NCI-H526 (cell line): ENCODE measurements at places on chromosomes 6 and 20.

- DNase-seq = no peak
Measured at GRCh38 chr6:25343984-25344383, 64.8 kb downstream of the CARMIL1 start.

DNA sequence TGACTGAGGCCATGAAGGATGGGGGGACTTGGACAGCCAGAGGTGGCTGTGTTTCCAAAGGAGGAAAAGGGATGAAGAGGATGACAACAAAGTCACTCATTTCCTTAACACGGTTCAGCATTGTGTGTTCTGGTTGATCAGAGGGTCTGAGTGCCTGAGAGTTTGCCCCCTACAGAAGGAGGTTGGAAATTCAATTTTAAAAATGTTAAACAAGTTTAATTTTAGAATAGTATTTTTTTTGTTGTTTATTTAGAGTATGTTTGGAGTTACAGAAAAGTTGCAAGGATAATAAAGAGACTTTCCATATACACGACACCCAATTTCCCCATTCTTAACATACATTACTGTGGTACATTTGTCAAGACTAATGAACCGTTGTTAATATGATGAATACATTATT lies 10.3 kb upstream of the VAPB start:
- DNase-seq = no peak

GRCh38 chr6:169862043-169862891 lies 110.8 kb downstream of the ERMARD start:
- no peak for DNase-seq

DNA sequence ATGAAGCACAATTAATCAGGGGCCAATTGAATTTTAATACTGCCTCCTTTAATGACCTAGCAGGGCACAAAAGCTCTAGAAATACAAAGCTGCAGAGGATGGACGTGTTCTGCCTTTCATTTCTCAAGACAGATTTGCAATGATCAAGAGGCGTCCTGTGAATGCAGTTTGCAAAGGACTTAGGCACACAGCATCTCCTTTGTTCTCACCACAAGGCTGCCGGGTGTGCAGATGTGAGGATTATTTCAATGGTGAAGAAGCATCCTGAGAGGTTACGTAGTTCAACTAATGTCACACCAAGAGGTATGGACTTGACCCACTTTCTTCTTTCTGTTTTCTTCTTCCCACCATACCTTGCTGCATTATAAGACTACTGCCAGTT lies 42.9 kb upstream of the SPTLC3 start:
- peak; percentile 17 for DNase-seq

- no peak for DNase-seq
Measured at GRCh38 chr6:151098166-151098565, 141.6 kb upstream of the AKAP12 start.

DNA sequence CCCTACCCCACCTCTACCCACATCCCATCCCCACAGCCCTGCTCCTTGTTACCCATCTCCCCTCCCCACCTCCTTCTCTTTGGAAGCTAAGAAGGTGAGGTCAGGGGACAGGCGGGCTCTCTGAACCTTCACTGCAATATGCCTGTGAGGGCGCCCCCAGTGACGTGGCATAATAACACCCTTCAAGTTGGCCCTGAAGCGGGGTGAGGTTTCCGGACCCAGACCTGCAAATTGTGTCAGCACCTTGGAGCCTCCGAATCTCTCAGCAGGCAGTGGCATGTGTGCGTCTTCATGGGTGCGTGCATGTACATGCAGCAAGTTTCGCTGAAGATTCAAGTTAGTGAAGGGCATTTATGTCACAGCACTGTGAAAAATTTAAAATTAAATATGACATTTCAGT lies 114.6 kb downstream of the SOBP start:
- DNase-seq = no peak

- DNase-seq = no peak
Measured at GRCh38 chr20:35120012-35120701, 27.0 kb downstream of the EDEM2 start.

DNA sequence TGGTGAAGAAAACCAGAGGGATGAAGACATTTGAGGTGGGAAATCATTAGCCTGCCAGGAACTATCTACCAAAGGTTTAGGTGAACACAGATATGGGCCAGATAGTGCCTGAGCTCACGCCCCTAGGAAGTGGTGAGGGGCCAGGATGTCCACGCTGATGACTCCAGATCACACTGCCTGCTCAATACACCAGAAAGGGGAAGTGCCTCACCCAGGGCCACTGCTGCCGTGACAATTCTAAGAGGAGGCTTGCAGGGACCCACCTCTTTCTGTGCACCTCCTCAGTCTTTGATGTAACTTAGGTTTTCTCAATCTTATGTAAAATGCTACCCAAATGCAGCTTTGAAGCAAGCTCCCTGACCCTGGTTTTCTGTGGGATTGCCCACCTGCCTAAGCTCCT lies 5.4 kb upstream of the RAB44 start:
- DNase-seq = no peak

DNA sequence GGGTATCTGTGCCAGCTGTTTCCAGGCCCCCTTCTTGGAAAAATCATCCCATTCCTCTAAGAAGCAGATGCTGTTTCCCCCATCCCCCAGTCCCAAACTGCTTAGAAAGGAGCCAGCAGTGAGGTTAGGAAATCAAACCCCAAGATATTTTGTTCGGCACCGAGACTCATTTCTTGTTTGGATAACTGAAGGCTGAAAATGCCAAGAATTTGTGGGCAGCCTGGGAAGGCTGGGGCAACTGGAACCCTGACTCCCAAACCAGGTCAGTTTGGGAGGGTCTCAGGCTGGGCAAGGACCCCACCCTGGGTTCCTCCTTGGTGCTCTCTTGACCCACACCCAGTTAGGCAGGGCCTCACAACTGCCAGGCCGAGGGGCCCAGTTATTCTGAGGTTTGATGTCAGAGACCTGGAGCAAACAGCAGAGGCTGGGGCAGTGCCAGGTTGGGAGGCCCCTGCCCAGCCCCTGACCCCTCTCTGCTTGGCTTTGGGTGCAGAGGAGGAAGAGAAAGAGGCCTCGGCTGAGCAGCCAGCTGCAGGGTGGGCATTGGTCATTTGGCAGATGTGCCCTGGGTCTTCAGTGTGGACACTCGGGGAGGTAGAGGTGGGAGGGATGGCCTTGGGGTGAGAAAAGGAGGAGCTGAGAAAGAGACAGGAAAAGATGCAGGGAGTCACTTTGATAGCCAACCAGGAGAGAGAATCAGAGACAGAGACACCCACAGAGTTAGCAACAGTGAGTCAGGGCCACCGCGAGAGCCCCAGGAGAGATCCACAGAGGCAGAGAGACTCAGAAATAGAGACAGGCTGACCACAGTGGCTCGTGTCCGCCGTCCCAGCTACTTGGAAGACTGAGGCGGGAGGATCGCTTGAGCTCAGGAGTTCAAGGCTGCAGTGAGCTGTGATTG lies 5.0 kb downstream of the ANGPT4 start:
- no peak for DNase-seq

GRCh38 chr20:8875586-8875985 lies 193.3 kb upstream of the PLCB4 start:
- DNase-seq = no peak

DNA sequence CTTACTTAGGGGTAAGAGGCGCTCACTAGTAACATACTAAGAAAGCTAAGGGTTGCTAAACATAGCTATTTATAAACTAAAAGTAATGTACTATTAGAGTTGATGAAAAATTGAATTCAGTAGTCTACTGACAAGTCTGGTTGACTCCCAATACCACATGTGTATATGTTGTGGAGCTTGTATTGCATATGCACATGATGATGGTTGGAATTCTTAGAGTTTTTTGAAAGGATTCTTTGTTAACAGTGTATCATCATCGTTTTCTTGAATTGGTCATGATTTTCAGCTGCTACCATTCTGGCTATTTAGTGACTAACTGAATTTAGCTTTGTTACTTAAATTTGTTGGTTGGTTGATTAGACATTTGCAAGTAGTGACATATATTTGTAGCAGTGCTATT lies 27.2 kb downstream of the ABRACL start:
- DNase-seq = no peak

GRCh38 chr20:47667531-47668312 lies 117.6 kb downstream of the SULF2 start:
- DNase-seq = no peak

- no peak for DNase-seq
Measured at GRCh38 chr6:139983555-139984276, 609.3 kb upstream of the CITED2 start.

DNA sequence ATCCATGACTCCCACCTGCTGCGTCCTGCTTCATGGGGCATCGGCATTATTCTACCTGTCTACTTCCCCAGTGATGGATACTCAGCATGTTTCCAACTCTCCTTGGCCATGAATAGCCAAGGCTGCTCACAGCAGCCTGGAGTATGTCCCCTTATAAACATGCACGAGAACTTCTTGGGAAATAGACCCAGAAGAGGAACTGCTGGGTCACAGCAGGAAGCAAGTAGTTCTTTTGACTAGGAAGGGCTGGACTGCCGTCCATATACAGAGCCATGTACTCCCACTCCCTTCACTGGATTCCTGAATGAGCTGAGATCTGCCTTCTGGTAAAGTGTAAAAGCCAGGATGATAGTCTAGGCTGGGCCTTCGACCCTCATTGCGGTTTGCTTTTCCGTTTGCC lies 106.3 kb upstream of the KCNK16 start:
- DNase-seq = no peak

GRCh38 chr6:44301782-44302564 lies 11.2 kb downstream of the AARS2 start:
- DNase-seq = no peak

GRCh38 chr20:51525241-51526105 lies 17.0 kb downstream of the NFATC2 start:
- no peak for DNase-seq

- DNase-seq = no peak
Measured at GRCh38 chr6:1613346-1613687, 3.6 kb downstream of the FOXC1 start.

GRCh38 chr6:111927321-111927720 lies 54.1 kb upstream of the FYN start:
- no peak for DNase-seq

- no peak for DNase-seq
Measured at GRCh38 chr6:148799647-148800046, 52.8 kb downstream of the UST start.

- DNase-seq = peak; percentile 35
Measured at GRCh38 chr6:137202078-137202477, 17.1 kb downstream of the IFNGR1 start.

GRCh38 chr20:60641879-60642447 lies 610.1 kb upstream of the CDH4 start:
- DNase-seq = no peak

GRCh38 chr20:57262784-57263609 lies 3.4 kb downstream of the BMP7 start:
- peak; percentile 82 for DNase-seq

DNA sequence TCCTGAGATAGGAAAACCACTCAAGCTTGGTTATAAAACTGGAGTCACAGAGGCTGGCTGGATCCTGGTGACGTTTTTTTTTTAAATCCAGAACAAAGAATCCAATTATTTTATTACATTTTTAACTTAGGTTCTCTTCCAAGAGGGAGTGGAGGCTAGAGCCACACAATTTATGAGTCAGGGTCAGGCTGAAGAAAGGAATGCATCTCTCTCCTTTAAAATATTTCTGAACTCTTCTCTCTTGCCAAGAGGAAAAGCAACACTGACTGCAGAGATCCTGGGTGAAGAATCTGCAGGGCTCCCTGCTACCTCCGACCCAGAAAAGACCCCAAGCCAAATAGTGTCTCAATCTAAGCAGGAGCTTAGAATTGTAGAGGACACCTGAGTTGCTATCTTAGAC lies 88.5 kb upstream of the SSTR4 start:
- DNase-seq = no peak

- DNase-seq = no peak
Measured at GRCh38 chr6:170308761-170309160, 2.2 kb downstream of the FAM120B start.

DNA sequence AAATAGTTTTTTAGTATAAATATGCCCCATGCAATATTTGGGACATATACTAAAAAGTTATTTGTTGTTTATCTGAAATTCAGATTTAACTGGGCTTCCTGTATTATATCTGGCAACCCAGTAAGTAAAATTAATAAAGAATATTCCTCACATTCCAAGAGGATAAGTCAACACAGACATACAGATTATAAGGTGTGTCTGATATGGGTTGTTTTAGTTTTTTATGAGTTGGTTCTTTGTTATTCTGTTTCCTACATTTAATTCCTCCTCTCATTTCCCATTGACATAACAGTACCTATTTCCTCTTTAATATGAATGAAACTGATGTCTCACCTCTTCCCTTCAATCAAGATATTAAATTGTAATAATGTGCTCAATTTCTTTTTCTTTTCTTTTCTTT lies 1.7 kb upstream of the PLA2G7 start:
- DNase-seq = no peak

DNA sequence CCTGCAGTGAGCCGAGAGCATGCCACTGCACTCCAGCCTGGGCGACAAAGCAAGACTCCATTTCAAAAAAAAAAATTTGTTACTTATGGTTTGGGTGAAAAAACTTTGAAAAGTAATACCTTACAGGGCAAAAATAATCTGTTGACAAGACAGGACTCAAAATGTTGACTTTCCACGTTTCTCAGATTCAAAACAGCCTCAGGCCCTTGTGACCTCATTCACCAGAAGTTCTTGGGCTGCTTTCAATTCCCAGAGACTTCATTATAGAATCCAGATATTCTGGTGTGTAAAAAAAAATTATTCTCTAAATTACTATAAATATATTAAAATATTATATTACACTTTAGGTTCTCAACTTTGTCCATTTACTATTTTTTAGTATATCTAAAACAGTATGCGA lies 116.2 kb downstream of the KCNQ5 start:
- DNase-seq = no peak

- DNase-seq = no peak
Measured at GRCh38 chr6:96942676-96943075, 18.1 kb downstream of the KLHL32 start.

DNA sequence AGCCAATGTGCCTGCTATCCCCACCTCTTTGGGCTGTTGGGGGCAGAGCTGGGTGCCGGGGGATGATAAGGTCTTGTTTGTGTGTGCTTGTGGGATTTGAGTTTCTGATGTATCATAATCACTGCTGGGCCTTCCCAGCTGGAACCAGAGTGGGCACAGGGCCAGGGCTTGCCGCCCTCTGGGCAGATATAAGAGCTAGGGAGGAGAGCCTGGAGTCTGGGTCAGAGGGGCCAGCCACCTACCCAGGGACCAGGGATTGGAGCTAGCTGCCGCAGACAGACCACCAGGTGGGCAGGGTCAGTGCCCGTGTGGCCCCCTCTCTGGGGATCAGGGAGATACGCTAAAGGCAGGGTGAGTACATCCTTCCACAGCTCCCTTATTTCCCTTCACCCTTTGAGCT lies 3.1 kb upstream of the TLDC2 start:
- DNase-seq = no peak

- DNase-seq = no peak
Measured at GRCh38 chr20:24207803-24208300, 219.3 kb upstream of the GGTLC1 start.
